ENCODE measurements at places on chromosomes 16 and 17. TPM values are rescaled to one million over a fixed set of nuclear protein-coding genes. Genes with fewer than 3 reads are reported as not detected.

Gene PDK2
- 11.2 TPM for total RNA-seq

Gene GPR142
- not detected for total RNA-seq

Gene RFNG
- 38.0 TPM for total RNA-seq

Gene KRTAP9-1
- total RNA-seq: not detected

DNA sequence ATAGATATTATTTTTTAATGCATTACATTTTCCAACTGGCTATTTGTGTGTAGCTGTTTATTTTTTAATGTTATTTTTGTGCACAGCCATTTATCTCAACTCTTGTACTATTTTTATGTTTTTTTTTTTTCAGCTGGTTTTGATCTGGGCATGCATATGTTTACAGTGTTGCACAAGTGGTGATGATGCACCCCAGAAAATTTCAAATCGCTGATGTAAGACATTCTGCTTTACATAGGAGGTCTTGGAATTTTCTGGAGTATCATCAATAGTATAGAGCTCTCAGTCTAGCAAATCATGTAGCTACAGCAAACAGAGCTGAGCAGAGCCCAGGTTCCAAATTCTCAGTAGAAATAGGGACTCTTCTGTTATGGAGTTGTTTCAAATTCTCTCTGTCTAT lies 30.2 kb downstream of the CACNG5 start:
- H3K27me3 ChIP-seq: peaks cover 39% of the 10 kb centered on the region
- no peak overlapping the region for H3K27ac ChIP-seq
- no peak overlapping the region for H3K4me3 ChIP-seq
- H3K36me3 ChIP-seq: peaks cover 6% of the 10 kb centered on the region

DNA sequence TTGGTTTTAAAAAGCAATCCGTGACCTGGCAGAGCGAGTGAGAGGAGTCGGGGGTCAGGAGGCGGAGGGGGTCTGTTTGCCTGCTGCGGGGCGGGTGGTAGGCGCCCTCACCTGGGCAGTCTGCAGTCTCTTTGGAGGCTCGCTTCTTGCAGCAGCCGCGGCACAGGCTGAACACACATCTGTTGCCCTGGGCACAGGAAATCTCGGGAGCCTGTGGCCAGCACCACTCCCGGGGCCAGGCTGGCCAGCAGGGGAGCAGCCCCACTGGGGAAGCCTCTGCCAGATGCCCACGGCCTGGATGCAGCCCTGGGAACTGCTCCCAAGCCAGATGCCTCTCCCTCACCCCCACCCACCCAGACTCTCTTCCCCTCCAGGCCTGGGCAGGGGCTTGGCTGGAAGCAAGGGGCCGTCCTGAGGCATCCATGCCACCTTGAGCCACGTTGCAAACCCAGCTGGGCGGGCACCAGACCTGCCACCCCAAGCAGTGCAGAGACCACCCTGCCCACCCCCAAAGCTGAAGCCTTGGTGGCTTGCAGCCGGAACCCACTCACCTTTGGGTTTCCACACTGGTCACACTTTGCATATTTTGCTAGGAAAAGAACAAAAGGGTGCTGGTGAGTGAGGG lies 6.6 kb downstream of the GPS1 start:
- no peak overlapping the region for H3K4me3 ChIP-seq
- no peak overlapping the region for H3K27ac ChIP-seq
- H3K36me3 ChIP-seq: peaks cover 53% of the 10 kb centered on the region
- H3K4me1 ChIP-seq: no peaks in the 10 kb centered on the region

DNA sequence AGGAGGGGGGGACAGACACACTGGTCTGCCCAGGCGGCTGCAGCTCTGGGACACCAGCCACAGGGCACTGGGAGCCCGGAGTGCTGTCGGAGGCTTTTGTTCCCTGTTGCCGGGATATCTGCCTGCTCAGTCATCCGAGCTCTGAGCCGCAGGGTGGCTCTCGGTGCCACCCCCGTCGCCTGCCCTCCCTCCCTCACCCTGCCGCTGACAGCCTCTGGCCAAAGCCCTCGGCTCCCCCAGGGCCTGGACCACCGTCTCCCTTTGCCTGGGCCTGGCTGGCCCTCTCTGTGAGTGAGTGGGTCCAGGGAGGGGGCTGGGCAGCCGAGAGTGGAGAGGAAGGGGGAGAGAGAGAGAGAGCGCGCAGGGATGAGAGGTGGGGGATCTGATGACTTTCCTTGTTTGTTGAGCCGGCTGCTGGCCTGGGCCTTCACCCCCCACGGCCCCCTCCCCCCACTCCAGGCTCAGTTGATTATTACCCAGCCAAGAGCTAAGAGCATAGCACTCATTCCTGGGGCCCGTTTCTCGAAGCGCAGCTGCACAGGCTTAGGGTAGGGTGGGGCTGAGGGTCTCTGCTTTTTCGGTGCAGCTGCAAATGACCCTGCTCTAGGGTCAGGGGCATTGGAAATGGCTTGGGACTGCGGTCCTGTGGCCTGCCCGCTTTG lies 2.7 kb downstream of the FOXJ1 start:
- no peak overlapping the region for H3K4me3 ChIP-seq
- H3K36me3 ChIP-seq: no peaks in the 10 kb centered on the region
- H3K27ac ChIP-seq: no peak overlapping the region

All from MCF 10A (cell line).